ENCODE measurements at places on chromosomes 7 and 10.

GRCh38 chr10:72330069-72330426 lies 24.7 kb downstream of the DNAJB12 start:
- no peak for DNase-seq

DNA sequence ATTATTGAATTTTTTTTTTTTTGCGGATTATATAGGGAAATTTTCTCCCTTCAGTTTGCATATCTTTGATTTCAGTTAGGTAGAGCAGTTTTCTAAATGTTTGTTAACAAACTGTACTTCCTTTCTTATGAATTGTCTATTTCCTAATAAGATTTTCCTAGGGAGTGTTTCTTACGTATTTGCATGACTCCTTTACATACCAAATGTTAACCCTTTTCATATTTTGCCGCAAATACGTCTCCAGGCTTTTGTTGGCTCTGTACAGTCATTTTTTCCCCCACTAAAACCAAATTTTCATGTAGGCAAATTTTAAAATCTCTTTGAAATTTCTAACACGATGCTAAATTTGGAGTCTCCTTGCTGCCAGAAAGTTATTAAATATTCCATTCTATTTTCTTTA lies 1.9 kb upstream of the FRAT2 start:
- DNase-seq, result no peak

GRCh38 chr7:112023786-112024185 lies 182.4 kb downstream of the DOCK4 start:
- DNase-seq, result no peak

- no peak for DNase-seq
Observed at GRCh38 chr10:117938104-117938503, 108.6 kb downstream of the RAB11FIP2 start.

- DNase-seq, result no peak
Observed at GRCh38 chr7:98921608-98922372, 43.5 kb downstream of the TRRAP start.
